ENCODE measurements at places on chromosomes 5 and 9. TPM values are rescaled to one million over a fixed set of nuclear protein-coding genes. Genes with fewer than 3 reads are reported as not detected.
A peak's percentile ranks its signal among the peaks of the same experiment; 100 is the strongest.

DNA sequence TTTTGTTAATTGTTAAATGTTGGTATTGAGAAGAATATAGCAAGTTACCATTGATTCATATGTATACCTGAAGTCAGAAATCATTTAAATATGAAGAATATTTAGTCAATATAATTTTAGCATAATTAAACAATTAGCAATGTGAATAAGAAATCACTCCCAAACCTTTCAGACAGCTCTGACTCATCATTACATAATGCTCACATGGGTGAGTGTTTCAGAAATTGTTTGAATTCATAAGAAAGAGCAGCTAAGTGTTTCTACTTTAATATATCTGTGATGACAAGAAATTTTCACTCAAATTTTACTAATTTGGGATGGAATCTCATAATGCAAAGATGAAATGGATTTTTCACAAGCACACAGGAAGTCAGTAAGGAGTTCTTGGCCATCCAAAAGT, 42.0 kb upstream of the CDC42SE2 start:
- no peak for DNase-seq
- no peaks in the 10 kb centered on the region for H3K36me3 ChIP-seq
- peaks cover 9% of the 10 kb centered on the region for H3K4me1 ChIP-seq
- no peak overlapping the region for H3K27ac ChIP-seq

- no peaks in the 10 kb centered on the region for H3K27me3 ChIP-seq
- peaks cover 19% of the 10 kb centered on the region for H3K4me1 ChIP-seq
- H3K27ac ChIP-seq: no peak overlapping the region
- no peak overlapping the region for H3K4me3 ChIP-seq
Observed at GRCh38 chr5:83510260-83510659, 38.7 kb downstream of the VCAN start.

IGFBPL1 gene
- total RNA-seq: 9.1 TPM

FOXD4L4 gene
- total RNA-seq: not detected

- H3K27ac ChIP-seq: peak overlapping the region; percentile 72
Observed at GRCh38 chr5:131264451-131265099, 722 bp downstream of the CDC42SE2 start.

WNT8A gene
- not detected for total RNA-seq

- no peaks in the 10 kb centered on the region for H3K4me1 ChIP-seq
- no peaks in the 10 kb centered on the region for H3K36me3 ChIP-seq
- DNase-seq: no peak
- no peaks in the 10 kb centered on the region for H3K27me3 ChIP-seq
Observed at GRCh38 chr5:124071039-124071438, 559.1 kb downstream of the CSNK1G3 start.

PCDHA5 gene
- not detected for total RNA-seq

INSL4 gene
- 0.81 TPM for total RNA-seq

DNA sequence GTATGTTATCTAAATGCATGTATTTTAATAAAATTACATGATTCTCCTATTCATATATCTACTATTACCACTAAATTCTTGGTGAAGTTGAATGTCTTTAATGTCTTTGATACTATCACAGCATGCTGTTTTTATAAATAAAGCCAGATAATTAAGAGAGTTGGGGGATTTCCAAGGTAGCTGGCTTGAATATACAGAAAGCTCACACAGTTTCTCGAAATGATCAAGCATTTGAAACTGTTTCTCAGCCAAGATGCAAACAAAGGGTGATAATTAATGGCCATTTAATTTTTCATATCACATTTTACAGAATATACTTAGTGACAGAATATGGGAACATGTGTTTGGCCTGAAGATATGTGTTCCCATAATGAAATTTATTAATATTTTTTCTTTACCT, 145.6 kb upstream of the CDH12 start:
- H3K27ac ChIP-seq: no peak overlapping the region
- no peak overlapping the region for H3K4me3 ChIP-seq
- H3K36me3 ChIP-seq: no peaks in the 10 kb centered on the region

- no peak overlapping the region for H3K4me3 ChIP-seq
- no peaks in the 10 kb centered on the region for H3K36me3 ChIP-seq
- no peak for DNase-seq
- H3K27me3 ChIP-seq: 0 out of 2 replicates have a peak, but pooled peaks cover 3% of the 10 kb centered on the region
- no peak overlapping the region for H3K27ac ChIP-seq
Observed at GRCh38 chr5:170081616-170082015, 24.1 kb upstream of the FOXI1 start.

GRCh38 chr9:69572611-69573010, 99.6 kb downstream of the APBA1 start:
- H3K4me3 ChIP-seq: no peak overlapping the region
- no peaks in the 10 kb centered on the region for H3K36me3 ChIP-seq
- H3K27ac ChIP-seq: no peak overlapping the region
- peaks cover 37% of the 10 kb centered on the region for H3K4me1 ChIP-seq
- no peaks in the 10 kb centered on the region for H3K27me3 ChIP-seq

DNA sequence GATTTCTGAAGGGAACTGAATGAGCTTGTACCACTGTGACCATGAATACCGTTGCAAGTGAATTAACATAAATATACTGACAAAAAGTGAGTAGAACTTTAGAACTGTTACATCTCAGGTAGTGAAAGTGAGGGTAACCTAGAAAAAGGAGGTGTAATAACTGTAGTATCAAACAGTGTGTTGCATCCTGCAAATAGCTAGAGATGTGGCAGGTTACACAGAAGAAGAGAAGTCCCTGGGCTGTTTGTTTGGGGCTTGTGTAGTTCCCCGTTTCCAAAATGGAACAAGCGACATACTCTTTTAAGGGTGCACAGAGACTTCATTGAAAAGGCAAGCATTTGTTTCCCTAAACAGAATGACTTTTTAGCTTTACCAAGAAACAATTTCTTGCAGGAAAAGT, 214.8 kb downstream of the NR3C1 start:
- H3K27ac ChIP-seq: no peak overlapping the region
- DNase-seq: no peak
- no peaks in the 10 kb centered on the region for H3K27me3 ChIP-seq
- peaks cover 5% of the 10 kb centered on the region for H3K4me1 ChIP-seq
- H3K36me3 ChIP-seq: no peaks in the 10 kb centered on the region
- no peak overlapping the region for H3K4me3 ChIP-seq

DNA sequence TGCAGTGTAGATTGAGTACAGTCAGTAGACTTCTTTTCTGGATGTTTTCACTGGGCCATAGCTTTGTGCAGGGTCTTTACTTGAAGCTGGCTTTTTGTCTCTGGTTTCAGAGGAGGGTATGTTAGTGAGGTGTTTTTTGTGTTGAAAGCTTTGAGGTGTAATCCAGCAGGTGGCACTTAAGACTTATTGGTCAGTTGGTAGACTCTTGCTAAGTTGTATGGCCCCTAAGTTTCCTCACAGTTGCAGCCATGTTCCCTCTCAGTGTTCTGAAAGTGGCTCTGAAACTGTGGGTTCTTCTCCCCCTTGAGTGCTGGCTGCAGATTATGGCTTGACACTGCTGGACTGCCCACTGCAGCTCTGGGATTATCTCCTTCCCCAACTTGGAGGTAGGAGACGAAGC, 55.7 kb upstream of the SLC44A1 start:
- H3K36me3 ChIP-seq: no peaks in the 10 kb centered on the region
- no peaks in the 10 kb centered on the region for H3K27me3 ChIP-seq
- 0 out of 2 replicates have a peak, but pooled peaks cover 5% of the 10 kb centered on the region for H3K4me1 ChIP-seq
- DNase-seq: no peak
- H3K4me3 ChIP-seq: no peak overlapping the region
- H3K27ac ChIP-seq: no peak overlapping the region

- H3K4me3 ChIP-seq: no peak overlapping the region
- peaks cover 21% of the 10 kb centered on the region for H3K4me1 ChIP-seq
- no peaks in the 10 kb centered on the region for H3K27me3 ChIP-seq
- H3K36me3 ChIP-seq: no peaks in the 10 kb centered on the region
Observed at GRCh38 chr5:39437467-39437866, 12.7 kb upstream of the DAB2 start.

PAXX gene
- 15.1 TPM for total RNA-seq

GRCh38 chr9:78821126-78821822, 524.3 kb downstream of the PSAT1 start:
- no peaks in the 10 kb centered on the region for H3K36me3 ChIP-seq
- H3K27me3 ChIP-seq: no peaks in the 10 kb centered on the region
- H3K4me3 ChIP-seq: no peak overlapping the region
- 0 out of 2 replicates have a peak, but pooled peaks cover 5% of the 10 kb centered on the region for H3K4me1 ChIP-seq
- no peak for DNase-seq

GRCh38 chr5:151243564-151243963, 9.4 kb upstream of the GM2A start:
- no peak overlapping the region for H3K4me3 ChIP-seq
- H3K27ac ChIP-seq: no peak overlapping the region
- no peaks in the 10 kb centered on the region for H3K4me1 ChIP-seq

PCDHA6 gene
- total RNA-seq: not detected

DNA sequence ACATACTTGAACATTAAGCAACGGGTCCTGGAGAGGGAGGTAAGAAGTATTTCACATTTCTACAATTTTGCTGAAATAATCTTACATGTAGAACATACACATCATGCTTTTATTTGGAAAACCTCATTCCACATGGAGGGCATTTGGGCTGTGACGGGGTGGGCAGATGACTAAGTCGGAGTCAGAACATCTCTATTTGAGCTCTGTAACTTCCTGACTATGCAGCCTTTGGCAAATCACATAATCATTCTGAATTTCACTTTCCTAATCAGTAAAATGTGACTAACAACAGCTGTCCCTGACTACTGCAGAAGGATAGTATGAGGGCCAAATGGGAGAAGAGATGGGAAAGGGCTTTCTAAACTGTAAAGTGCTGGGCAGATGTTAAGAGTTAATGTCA, 17.1 kb upstream of the IL6ST start:
- DNase-seq: peak; percentile 39
- H3K27ac ChIP-seq: peak overlapping the region; percentile 21
- 0 out of 2 replicates have a peak, but pooled peaks cover under 1% of the 10 kb centered on the region for H3K27me3 ChIP-seq
- H3K36me3 ChIP-seq: no peaks in the 10 kb centered on the region

PNPLA7 gene
- total RNA-seq: not detected

- H3K27ac ChIP-seq: peak overlapping the region; percentile 82
- H3K4me1 ChIP-seq: peaks cover 24% of the 10 kb centered on the region
- H3K4me3 ChIP-seq: no peak overlapping the region
- no peak for DNase-seq
Observed at GRCh38 chr9:129556491-129557191, 64.3 kb downstream of the C9orf50 start.

IFNK gene
- not detected for total RNA-seq

GRCh38 chr5:157785801-157786200, 42.3 kb downstream of the LSM11 start:
- no peak overlapping the region for H3K4me3 ChIP-seq
- H3K27ac ChIP-seq: no peak overlapping the region
- no peaks in the 10 kb centered on the region for H3K4me1 ChIP-seq
- H3K36me3 ChIP-seq: peaks cover 32% of the 10 kb centered on the region
- H3K27me3 ChIP-seq: no peaks in the 10 kb centered on the region

DNA sequence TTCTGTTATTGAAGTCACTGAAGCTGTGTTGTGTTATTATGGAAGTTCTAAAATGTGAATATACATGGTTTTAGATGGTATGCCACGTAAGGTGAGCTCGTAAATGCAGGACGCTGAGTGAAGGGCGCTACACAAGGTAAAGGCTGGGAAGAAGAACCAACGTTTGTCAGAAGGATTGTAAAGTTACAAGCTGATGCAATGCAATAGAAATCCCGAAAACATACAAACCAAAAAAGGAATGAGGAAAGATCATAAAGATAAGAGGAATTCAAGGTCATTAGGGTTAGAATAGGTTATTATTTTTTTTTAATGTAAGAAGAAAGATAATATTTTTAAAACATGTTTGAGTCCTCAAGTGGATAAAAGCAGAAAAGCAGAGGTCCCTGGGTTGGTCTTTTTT, 538.6 kb downstream of the CDH12 start:
- H3K36me3 ChIP-seq: no peaks in the 10 kb centered on the region
- H3K4me1 ChIP-seq: no peaks in the 10 kb centered on the region
- H3K27ac ChIP-seq: no peak overlapping the region
- no peak overlapping the region for H3K4me3 ChIP-seq
- DNase-seq: no peak

AMBP gene
- 0.53 TPM for total RNA-seq

Data from SJSA1 (cell line).